Ammon's horn (tissue), 1 donor: ENCODE measurements at places on chromosomes 6 and 20.

DNA sequence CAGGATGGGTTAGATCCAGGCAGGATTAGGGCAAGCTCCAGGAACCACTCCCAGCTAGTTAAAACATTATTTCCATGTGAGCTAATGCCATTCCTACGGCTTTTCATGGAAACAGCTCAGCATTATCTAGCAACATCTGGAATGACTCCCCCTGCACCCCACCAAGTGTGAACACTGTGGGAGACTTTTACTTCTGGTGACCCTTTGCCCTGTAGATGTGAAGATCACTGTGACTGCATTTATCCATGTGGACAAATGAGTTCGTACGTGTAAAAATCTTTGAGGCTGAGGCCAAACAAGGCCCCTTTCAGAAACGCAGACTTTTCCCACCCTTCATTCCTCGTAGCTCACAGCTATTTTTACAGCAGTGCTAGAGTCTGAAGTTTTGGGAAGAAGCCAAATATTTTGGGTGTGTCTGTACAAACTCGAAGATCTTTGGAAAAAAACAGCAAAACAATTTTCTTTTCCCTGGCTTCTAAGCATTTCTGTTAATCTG, 221.8 kb upstream of the SOX4 start:
- DNase-seq: no peak

- DNase-seq: no peak
Measured at GRCh38 chr20:36885356-36885755, 9.4 kb downstream of the TLDC2 start.

DNA sequence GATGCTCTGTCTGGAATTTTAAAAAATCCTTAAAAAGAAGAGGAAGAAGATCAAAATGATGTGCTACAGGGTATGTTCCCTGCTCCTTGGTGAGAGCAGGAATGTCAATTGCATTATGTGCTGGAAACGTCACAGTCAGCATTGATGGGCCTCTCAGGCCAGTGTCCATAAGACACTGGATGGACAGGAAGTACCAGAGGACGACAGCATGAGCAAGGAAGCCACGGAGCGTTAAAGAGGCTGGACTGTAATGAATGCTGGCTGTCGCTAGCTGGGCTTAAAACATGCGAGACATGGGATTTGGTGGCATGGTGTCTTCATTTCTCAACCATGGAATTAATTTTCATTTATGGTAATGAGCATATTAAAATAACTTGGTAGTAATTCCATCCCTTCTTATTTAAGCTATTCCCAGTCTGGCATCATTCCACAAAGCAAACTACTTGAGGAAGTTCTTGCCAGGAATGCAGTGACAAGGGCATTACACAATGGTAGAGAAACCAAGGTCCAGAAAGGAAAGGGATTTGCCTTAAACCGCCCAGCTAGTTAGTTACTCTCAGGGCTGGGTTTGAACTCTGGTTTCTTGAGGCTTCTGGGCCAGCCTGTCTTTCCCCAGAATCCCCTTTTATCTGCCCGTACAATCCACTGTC, 166.6 kb upstream of the SOX4 start:
- no peak for DNase-seq

GRCh38 chr6:153059757-153060156, 57.2 kb upstream of the MTRF1L start:
- DNase-seq: no peak

DNA sequence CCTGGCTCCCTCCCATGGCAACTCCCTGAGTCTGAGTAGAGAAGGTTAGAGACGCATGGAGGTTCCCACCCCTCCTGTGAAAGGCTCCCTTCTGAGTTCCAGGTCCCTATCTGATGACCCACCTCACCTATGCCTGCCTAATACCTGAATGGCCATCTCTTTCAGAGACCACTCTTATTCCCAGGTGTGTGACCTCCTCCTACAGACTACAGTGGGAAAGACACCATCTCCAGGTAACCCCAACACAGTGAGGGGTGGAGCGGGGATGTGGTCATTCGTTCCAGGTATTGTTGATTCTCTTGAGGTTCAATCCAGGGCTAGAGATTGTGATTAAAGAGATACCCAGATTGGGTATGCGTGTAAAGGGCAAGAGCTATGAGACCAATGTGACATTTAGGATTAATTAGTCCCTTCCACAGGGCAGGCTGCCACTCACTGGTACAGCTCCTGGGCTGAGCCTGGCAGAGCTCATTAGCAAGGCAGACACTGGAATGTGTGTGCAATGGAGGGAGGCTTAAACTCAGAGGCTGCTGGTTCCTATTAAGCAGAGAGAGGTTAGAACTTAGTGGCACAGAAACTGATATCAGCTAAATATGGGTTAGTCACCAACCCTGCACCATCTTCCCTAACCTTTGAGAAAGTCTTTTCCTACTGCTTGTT, 46.5 kb upstream of the IER3 start:
- DNase-seq: no peak

DNA sequence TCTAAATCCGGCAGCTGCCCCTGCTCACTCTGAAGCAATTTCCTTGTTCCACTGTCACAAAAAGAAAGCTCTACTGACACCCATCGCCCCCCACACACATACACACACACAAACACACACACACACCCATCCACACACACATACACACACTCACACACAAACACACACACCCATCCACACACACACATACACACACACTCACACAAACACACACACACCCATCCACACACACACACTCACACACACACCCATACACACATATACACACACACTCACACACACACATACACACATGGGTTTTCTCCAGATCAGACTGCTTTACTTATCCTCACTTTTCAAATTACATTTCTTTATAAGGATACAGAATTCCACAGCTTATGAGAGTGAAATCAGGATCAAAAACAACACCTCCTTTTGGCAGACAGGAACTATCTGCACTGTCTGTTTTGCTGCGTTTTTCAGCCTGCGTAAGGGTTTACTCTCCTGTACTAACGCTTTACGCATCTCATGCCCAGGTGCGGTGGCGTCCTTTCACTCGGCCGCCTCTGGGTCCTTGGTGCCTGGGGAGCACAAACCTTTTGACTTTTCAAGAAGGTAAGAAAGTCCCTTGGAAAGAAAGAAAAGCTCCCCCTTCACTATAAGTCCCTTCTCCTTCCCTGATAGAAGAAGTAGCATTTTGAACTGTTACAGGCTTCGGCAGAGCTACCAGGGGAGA, 8.0 kb downstream of the DACT2 start:
- no peak for DNase-seq

GRCh38 chr6:112225691-112226090, 28.7 kb downstream of the LAMA4 start:
- no peak for DNase-seq
